Coronary artery (tissue), 2 donors: ENCODE measurements at places on chromosomes 2 and 18.
A peak's percentile ranks its signal among the peaks of the same experiment; 100 is the strongest.

GRCh38 chr2:26352892-26353291 lies 6.3 kb upstream of the ADGRF3 start:
- DNase-seq = no peak

DNA sequence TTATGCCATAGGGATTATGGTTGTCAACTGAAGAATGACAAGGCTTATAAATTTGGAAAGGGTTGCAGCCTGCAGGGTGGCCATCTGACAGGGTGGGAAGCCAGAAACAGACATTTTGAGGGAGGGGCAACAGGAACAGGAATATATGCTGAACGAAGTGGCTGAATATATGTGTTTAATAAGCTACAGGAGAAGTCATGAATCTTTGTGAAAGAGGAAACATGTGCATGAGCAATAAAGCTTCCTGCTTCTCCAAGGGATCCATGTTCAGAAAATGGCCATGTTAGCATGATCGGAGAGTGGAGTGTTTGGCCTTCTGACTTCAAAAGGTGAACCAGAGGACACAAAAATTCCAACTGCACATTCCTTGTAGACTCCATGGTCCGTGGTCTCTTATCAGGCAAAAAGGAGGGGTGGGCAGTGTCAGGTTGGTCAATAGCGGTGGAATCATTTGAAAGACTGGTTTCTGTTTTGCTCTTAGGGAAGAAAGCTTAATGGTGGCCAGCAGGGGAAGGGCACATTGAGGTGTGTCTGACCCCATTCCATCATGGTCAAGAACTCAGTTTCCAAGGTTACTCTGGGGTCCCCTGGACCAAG lies 144.1 kb downstream of the SOCS6 start:
- DNase-seq = no peak

GRCh38 chr2:127106457-127106990 lies 430 bp downstream of the BIN1 start:
- DNase-seq = peak; percentile 72

- DNase-seq = no peak
These were observed 128.1 kb downstream of the BIRC6 start for GRCh38 chr2:32484937-32485336.

- peak; percentile 73 for DNase-seq
These were observed 167.3 kb downstream of the SEPTIN10 start for GRCh38 chr2:109446278-109447131.

GRCh38 chr2:168025487-168026202 lies 221.8 kb downstream of the STK39 start:
- DNase-seq = no peak

DNA sequence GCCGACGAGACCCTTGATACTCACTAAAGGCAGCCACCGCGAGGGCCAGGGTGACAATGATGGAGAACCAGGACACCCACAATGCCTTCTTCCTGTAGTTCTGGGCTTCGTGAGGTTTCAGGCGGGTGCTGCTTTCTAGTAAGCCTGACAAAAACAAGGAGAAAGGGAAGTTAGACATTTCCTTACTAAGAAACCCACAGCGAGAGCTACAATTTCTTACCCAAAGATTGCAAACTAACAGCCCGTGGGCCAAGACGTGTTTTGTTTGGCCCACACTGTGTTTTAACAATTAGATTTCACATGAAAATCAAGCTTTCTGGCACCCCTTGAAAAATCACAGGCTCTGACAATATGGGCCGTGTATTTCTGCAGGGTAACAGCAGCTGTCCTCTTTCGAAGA lies 5.6 kb downstream of the TMEM163 start:
- no peak for DNase-seq

DNA sequence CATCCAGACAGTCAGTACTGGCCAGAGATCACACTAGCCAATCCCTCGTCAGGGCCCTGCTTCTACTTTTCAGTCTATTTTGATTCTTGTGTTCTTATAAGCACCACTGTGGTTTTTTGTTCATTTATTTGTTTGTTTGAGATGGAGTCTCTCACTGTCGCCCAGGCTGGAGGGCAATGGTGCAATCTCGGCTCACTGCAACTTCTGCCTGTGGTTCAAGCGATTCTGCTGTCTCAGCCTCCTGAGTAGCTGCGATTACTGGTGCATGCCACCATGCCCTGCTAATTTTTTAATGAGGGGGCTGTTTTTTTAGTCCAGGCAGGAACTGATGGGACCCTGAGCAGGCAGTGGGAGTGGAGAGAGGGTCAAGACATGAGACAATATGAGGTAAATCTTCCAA lies 64.9 kb upstream of the KIF5C start:
- DNase-seq = no peak

GRCh38 chr2:47339745-47340541 lies 63.0 kb upstream of the MSH2 start:
- no peak for DNase-seq

DNA sequence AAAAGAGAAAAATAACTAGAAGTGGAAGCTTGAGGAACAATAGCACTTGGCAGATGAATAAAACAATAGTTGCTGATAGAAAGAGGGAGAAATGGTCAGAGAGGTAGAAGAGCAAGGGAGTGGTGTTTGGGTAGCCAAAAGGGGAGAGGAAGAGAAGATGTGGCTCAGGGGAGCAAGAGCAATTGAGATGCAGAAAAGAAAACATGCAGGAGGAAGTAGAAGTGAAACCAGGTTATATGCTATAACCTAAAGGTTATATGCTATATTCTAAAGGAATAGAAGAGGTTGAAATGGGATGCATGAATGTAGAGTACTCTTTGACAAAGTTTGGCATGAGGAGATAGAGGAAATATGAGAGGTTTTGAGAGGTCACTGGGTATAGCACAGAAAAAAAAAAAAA lies 759.5 kb downstream of the SATB2 start:
- DNase-seq = no peak

- no peak for DNase-seq
These were observed 112.9 kb downstream of the CSRNP3 start for GRCh38 chr2:165582409-165582808.

GRCh38 chr2:183162362-183162761 lies 38.1 kb downstream of the NUP35 start:
- DNase-seq = no peak

DNA sequence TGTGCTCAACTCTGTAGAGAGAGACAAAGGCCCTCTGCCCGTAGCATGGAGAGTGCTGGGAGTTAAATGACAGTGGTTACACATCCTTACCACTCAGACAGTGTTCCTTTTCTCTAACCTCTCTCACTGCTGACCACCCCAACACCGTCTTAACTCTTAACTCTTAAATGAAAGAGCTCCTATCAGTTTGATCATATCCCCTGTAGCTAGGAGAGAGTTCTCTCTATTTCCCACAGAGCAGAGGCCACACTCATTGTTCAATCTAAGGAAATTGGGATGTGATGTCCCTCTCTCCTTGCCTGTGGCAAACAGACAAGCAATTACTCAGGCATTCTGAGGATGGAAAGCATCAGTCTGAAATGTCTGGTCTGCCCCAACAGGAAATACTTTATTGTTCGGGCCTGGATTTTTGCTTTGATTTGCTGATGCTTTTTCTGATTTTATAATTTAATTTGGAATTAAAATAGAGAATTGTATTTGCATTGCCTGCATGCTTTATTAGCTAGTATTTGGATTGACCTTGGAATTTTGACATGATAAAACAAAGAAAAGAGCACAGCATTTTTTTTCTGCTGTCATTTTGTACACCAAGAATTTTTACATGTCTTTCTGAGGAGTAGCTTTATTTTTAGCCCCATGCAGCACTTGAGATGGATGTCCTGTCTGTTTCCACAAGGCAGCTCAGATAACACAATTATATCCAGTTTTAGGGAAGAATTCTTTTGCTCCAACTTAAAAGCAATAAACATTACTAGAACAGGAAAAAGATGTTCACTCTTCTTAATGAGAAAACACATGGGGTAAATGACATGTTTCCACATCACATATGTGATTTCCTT lies 27.7 kb upstream of the IER3IP1 start:
- DNase-seq = no peak

DNA sequence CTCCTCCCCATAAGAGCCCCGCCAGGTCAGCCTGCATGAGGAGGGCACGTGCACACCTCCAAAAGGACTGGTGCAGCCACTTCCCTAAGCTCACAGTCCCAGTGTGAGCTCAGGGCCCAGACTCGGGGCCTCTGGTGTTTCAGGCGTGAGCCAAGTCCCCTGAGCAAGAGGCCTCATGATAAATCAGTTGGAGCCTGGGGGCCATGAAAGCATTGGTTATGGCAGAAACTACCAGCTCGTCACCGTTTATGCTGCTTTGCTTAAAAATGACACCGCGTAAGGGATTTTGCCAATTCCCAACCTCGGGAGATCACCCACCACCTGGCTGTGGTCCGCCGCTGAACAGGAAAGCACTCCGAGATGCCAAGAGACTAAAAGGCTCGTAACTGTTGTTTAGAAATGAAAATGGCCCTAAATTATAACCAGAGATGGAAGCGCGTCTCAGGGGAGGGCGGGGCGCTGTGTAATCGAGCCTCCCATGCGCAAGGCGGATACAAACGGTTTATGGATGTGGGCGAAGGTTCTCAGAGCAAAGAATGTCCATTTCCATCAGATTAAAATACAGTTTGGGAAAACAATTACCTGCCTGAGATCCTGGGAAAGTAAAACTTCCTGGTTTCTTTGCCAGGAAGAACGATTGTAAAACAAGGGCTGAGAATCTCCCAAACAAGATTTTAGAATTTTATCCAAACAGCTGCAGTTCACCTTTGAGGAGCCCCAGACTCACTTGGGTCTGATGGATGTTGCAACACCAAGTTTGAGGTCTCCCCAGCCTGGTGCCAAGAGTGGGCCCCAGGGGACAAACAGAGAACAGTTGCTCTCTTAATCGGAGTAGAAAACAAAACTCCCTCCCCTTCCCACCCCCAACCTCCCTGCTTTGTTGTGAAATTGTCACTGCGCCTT lies 141.4 kb downstream of the BCL2 start:
- DNase-seq = no peak

- no peak for DNase-seq
These were observed 5.5 kb downstream of the ZNF532 start for GRCh38 chr18:58870130-58870529.

GRCh38 chr18:6449213-6449612 lies 34.5 kb upstream of the L3MBTL4 start:
- DNase-seq = no peak

DNA sequence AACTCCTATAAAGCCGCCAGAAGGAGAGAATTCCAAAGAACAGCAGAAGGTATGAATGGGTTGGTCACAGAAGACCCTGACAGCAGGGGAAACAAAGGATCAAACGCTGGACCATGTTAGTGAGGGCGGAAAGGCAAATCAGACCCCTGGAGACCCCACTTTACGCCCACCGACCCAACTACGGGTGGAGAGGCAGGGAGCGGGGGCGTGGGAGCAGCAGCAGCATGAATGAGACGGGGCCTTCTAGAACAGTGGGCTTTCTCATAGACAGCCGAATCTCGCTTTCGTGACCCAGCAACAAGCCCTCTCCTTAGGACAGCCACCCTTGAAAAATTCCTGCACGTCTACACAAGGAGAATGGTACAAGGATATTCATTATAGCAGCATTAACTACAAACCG lies 191.0 kb downstream of the HDAC4 start:
- DNase-seq = no peak

DNA sequence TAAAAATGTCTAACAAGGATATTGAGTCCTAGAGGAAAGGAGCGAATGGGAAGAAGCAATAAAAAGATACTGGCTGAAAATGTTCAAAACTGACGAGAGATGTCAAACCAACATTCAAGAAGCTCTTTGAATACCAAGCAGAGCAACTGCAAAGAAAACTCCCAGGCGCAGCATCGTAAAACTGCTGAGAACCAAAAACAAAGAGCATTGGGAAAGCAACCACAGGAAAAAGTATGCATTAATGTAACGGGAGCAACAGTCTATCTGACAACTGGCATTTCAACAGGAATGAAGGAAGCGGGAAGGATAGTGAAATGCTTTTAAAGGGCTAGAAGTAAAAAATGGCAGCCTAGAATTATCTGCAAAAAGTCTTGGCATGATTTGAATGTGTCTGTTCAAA lies 53.1 kb downstream of the ADCY3 start:
- no peak for DNase-seq

DNA sequence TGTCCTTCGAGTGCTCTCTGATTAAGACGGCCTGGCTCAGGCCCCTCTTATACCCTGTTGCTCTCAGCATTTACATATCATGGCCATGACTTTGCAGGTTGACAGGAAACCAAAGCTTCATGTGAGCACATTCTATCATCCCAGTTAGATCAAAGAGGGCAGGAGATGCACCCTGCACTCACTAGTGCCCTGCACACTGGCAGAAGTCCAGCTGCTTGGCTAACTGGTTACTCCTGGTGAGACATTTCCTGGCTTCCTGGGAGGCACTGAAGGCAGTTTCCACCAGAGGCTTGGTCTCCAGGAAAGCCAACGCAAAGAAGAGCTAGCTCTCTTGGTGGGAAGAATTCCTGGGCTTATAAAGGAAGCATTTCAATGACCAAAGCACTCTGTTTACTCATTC lies 66.3 kb downstream of the LIPG start:
- peak; percentile 33 for DNase-seq

- no peak for DNase-seq
These were observed 246.1 kb upstream of the FN1 start for GRCh38 chr2:215681799-215682596.

DNA sequence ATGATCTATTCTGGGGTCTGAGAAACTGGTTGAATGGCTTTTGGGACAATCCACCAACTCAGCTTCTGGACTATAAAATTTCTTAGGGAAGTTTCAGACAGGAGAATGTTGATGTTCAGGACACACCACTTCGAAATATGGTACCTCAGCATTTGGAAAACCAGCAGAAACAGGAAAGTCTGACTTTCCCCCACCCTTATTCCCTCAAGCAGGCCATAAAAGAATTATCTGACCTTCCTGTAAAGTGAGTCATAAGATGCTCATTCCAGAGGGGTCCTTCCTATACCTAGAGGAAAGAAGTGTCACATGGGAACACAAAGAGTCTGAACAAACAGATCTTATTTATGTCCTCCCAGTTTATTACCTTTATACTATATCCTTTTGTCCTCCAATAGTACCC lies 415.0 kb downstream of the CPS1 start:
- DNase-seq = no peak

GRCh38 chr2:121197369-121198091 lies 87.5 kb downstream of the TFCP2L1 start:
- peak; percentile 88 for DNase-seq

GRCh38 chr18:75915941-75916623 lies 488.6 kb upstream of the SMIM21 start:
- no peak for DNase-seq

DNA sequence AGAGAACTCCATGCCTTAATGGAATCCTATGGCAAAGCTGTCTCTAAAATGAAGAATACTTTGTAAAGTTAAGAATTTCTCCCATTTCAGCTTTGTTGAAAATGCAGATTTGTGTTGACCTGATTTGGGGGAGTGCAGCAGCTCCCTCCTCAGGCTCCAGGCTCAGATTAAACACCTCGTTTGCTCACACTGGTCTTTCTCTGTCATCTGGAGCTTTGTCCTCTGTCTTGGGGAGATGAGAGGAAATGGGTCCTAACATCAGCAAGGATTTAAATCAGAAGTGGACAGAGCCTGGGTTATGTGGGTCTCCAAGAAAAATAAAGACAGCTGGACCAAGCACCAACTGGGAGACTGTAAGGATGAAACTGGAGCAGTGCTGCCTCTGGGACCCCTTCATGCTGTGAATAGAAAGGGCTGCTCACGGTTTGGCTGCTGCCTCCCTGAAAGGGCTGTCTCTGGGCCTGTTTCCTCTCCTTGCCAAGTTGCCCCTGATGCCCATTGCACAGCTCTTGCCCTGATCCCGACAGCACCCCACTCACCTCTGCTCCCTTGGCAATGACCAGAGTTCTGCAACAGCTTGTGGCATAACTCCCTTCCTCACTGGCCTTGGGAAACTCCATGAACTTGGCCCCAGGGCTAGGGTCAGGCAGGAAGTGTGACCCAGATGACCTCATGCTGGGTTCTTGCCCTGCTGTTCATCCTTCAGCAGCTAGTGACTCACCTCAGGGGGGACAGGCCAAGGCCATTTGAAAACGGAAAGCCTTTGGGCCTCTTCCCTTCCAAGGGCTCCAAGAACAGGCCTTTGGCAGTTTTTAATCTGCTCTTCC lies 197.2 kb downstream of the CYP26B1 start:
- DNase-seq = no peak
